Tongue (tissue), 3 donors: ENCODE measurements at places on chromosomes 5 and 9. TPM values are rescaled to one million over a fixed set of nuclear protein-coding genes. Genes with fewer than 3 reads are reported as not detected.
A peak's percentile ranks its signal among the peaks of the same experiment; 100 is the strongest.

IL13 gene
- total RNA-seq: not detected

KLF9 gene
- total RNA-seq: 48.3 TPM

FLT4 gene
- 21.8 TPM for total RNA-seq

DNAJC21 gene
- total RNA-seq: 48.2 TPM

TNFSF8 gene
- 1.2 TPM for total RNA-seq

DNA sequence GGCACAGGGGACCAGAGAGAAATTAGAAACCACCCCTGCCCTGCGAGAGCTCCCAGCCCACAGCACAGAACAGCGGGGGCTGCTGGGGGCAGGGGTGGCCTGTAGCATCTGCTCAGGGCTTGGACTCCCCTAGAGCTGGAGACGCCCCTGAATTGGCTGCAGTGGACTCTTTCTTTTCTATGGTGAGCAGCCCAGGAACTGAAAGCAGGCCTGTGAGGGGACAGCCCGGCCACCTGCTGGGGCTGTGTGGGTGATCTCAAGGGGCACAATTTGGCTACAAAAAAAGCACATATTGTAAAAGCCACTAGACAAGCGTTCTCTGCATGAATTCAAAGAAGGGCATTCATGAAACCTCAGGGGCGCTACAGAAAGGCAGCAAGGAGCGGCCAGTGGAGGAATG is 57.5 kb upstream of the ICE1 start:
- no peak for DNase-seq

GRCh38 chr9:95854386-95855020 is 21.0 kb upstream of the ERCC6L2 start:
- peak; percentile 47 for DNase-seq

- no peak for DNase-seq
These were observed 856.8 kb downstream of the CDH9 start for GRCh38 chr5:26181582-26181981.
